ENCODE measurements at places on chromosomes 5 and 9.
A peak's percentile ranks its signal among the peaks of the same experiment; 100 is the strongest.

GRCh38 chr5:143055596-143056338 is 285.6 kb downstream of the ARHGAP26 start:
- no peak for DNase-seq

GRCh38 chr9:6779417-6780241 is 21.9 kb downstream of the KDM4C start:
- peak; percentile 89 for DNase-seq

DNA sequence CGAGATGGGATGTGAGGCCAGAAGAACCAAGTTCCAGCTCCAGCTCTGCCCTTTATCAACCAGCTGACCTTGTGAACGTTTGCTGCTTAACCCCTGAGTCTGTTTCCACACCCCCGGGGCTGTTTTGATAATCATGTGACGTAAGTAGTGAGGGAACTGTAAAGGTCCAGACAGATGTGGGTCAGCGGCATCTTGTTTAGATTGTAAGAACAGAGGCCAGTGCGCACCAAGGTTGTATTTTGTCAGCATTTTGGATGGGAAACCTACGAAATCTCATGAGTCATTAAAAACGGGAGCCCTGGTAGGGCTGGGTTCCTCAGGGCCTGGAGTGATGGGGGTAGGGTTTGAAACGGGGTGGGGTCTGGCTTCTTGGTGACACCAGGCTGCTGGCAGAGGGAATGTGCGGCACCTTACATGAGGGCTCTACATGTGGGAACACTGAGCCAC is 13.8 kb upstream of the COL15A1 start:
- DNase-seq = no peak

DNA sequence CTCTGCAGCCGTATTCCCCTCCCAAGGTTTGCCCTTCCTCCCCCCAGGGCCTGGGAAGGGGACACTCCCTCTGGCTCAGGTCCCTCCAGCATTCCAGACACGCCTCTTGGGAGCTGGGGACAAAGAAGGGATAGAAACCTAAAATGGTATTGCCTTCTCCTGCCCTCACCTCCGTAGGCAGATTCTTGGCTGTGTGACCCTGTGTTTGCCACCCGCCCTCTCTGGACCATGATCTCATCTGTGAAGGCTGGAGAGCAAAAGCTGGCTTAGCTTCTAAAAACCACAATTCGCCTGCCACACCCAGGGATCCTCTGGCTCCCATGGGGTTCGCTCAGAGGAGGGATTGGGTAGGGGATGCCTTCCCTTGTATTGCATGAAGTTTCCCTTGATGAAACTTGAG is 7.7 kb downstream of the AQP3 start:
- DNase-seq = no peak

DNA sequence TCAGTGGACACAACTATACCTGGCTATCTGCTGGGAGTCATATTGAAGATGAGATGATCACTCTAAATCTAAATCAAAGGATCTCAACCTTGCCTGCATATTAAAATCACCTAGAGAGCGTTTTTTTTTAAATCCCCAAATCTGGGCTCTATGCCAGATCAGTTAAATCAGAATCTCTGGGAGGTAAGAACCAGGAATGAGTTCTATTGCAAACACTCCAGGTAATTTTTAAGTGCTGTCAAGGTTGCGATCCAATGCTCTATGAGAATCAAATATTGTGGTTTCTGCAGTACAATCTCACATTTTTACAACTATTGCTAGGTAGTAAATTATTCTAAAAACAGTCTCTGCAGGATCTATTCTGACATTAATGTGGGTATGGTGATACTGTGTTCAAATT is 202.3 kb upstream of the OR13F1 start:
- no peak for DNase-seq
